SJSA1 (cell line): ENCODE measurements at places on chromosomes 11 and 22. TPM values are rescaled to one million over a fixed set of nuclear protein-coding genes. Genes with fewer than 3 reads are reported as not detected.
A peak's percentile ranks its signal among the peaks of the same experiment; 100 is the strongest.

DNA sequence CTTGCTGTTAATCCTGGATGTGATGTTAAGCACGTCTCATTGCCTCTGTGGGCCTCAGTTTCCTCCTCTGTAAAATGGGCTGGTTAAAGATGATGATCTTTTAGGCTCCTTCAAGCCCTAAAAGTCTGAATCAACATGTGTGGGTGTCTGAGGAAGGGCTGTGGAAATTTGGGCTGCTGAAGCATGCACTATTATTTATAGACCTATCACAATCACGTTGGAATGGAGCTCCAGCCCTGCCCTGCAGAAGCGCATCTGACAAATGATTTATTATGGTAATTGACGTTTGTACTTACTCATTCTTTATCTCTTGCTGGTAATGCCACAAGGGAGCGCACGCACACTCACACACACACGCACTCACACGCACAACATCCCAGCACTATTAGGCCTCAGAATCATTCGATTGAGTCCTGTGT, 20.4 kb downstream of the P2RX3 start:
- no peak for DNase-seq
- no peaks in the 10 kb centered on the region for H3K4me1 ChIP-seq
- no peak overlapping the region for H3K27ac ChIP-seq
- no peak overlapping the region for H3K4me3 ChIP-seq
- H3K27me3 ChIP-seq: peaks cover 13% of the 10 kb centered on the region
- no peaks in the 10 kb centered on the region for H3K36me3 ChIP-seq

DNA sequence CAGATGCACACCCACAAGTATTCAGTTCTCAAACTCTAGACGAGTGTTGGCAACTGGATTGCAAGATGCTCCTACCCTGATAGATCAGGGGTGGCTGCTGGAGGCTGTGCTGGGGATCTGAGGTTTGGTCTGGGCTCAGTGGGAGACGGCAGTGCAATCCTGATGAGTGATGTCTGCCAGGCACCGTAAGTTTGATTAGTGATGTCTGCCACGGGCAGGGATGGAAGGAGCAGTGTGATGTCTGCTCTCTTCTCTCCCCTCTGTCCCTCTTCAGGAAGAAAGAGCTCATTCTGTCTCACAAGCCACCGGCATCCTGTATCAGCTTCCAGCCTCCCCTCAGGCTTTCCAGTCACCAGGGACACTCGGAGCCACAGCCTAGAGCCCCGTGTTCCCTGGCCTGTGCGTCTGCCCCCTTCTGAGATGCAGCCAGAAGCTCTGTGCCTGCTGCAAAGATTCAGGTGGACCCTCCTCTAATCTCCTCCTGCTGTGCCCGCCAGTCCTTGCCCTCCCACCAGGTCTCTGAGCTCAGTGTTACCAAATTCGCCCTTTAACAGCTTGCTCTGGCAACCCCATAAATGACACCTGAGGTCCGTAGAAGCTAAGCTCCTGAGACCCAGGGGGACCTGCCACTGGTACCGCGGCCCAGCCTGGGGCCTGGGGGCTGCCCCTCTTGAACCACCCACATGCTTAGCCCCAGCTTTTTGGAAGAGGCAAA, 19.9 kb downstream of the TP53I11 start:
- no peak overlapping the region for H3K4me3 ChIP-seq
- no peaks in the 10 kb centered on the region for H3K4me1 ChIP-seq
- peaks cover 15% of the 10 kb centered on the region; the same call in 1 of the 2 replicates for H3K36me3 ChIP-seq
- no peak for DNase-seq
- no peak overlapping the region for H3K27ac ChIP-seq
- H3K27me3 ChIP-seq: no peaks in the 10 kb centered on the region

- H3K27me3 ChIP-seq: no peaks in the 10 kb centered on the region
- no peak overlapping the region for H3K4me3 ChIP-seq
- no peaks in the 10 kb centered on the region for H3K4me1 ChIP-seq
These were observed 625.9 kb upstream of the CADM1 start for GRCh38 chr11:116130122-116130521.

GRCh38 chr22:43042101-43042780, 27.3 kb upstream of the PACSIN2 start:
- no peaks in the 10 kb centered on the region; the same call in none of the 2 replicates for H3K36me3 ChIP-seq
- DNase-seq: peak; percentile 99
- no peaks in the 10 kb centered on the region for H3K27me3 ChIP-seq
- peak overlapping the region; percentile 70 for H3K27ac ChIP-seq
- peaks cover 54% of the 10 kb centered on the region for H3K4me1 ChIP-seq

MS4A4A gene
- total RNA-seq: 0.18 TPM in 1 of 2 replicates, not detected in the other

FAT3 gene
- 0.16 and 0.32 TPM in 2 replicates for total RNA-seq

CD151 gene
- total RNA-seq: 123 and 179 TPM in 2 replicates

CHRM1 gene
- total RNA-seq: not detected in 2 replicates

TMEM132A gene
- total RNA-seq: 47.5 and 60.7 TPM in 2 replicates

CELSR1 gene
- 0.41 and 1.1 TPM in 2 replicates for total RNA-seq
